Epithelial cell of proximal tubule (primary cell): ENCODE measurements at places on chromosomes 4 and X. TPM values are rescaled to one million over a fixed set of nuclear protein-coding genes. Genes with fewer than 3 reads are reported as not detected.

HSFX3 gene
- total RNA-seq = not detected in 2 replicates

LDB2 gene
- total RNA-seq = 0.75 and 1.4 TPM in 2 replicates

XAGE1A gene
- not detected in 2 replicates for total RNA-seq

NPY2R gene
- total RNA-seq = not detected in 2 replicates

TMEM31 gene
- not detected in 2 replicates for total RNA-seq

GUCY1A1 gene
- total RNA-seq = 0.72 and 3.7 TPM in 2 replicates

MAGEA2 gene
- total RNA-seq = not detected in 2 replicates

FABP2 gene
- total RNA-seq = not detected in 2 replicates

CYSLTR1 gene
- 0.07 TPM in 1 of 2 replicates, not detected in the other for total RNA-seq

ATP1B4 gene
- total RNA-seq = not detected in 2 replicates

CXCL11 gene
- total RNA-seq = 0.06 and 0.22 TPM in 2 replicates

BCLAF3 gene
- total RNA-seq = 1.2 and 1.7 TPM in 2 replicates

RAB39B gene
- total RNA-seq = 0.36 TPM in 1 of 2 replicates, not detected in the other

PCYT1B gene
- 0.12 and 3.5 TPM in 2 replicates for total RNA-seq

TEX13D gene
- total RNA-seq = not detected in 2 replicates

NMU gene
- total RNA-seq = 8.2 and 22.5 TPM in 2 replicates

IL3RA gene
- not detected in 2 replicates for total RNA-seq

HSFX1 gene
- 0.51 TPM in 1 of 2 replicates, not detected in the other for total RNA-seq

PALLD gene
- 21.9 and 45.6 TPM in 2 replicates for total RNA-seq

TMEM154 gene
- total RNA-seq = 11.8 and 21.9 TPM in 2 replicates

CLIC2 gene
- not detected in 2 replicates for total RNA-seq

DDIT4L gene
- 3.1 and 4.3 TPM in 2 replicates for total RNA-seq

GNRHR gene
- total RNA-seq = not detected in 2 replicates

RPS6KA6 gene
- total RNA-seq = 0.58 and 1.5 TPM in 2 replicates

VMA21 gene
- 27.0 and 43.6 TPM in 2 replicates for total RNA-seq

USP17L17 gene
- total RNA-seq = not detected in 2 replicates

PPP1R3F gene
- 0.87 and 2.3 TPM in 2 replicates for total RNA-seq

ABCB7 gene
- 32.7 and 33.5 TPM in 2 replicates for total RNA-seq

AWAT2 gene
- total RNA-seq = not detected in 2 replicates

RENBP gene
- 0.92 and 1.5 TPM in 2 replicates for total RNA-seq

XAGE2 gene
- not detected in 2 replicates for total RNA-seq

ARMCX1 gene
- 15.5 and 18.3 TPM in 2 replicates for total RNA-seq

DIPK2B gene
- not detected in 2 replicates for total RNA-seq

MAP9 gene
- total RNA-seq = 7.5 and 9.8 TPM in 2 replicates

CXCL6 gene
- 7.2 and 17.1 TPM in 2 replicates for total RNA-seq

PCDH10 gene
- total RNA-seq = 0.14 and 0.46 TPM in 2 replicates
